SJCRH30 (cell line): ENCODE measurements at places on chromosomes 3 and 15. TPM values are rescaled to one million over a fixed set of nuclear protein-coding genes. Genes with fewer than 3 reads are reported as not detected.

GRCh38 chr15:88232771-88233201 is 23.8 kb downstream of the NTRK3 start:
- DNase-seq: no peak

DNA sequence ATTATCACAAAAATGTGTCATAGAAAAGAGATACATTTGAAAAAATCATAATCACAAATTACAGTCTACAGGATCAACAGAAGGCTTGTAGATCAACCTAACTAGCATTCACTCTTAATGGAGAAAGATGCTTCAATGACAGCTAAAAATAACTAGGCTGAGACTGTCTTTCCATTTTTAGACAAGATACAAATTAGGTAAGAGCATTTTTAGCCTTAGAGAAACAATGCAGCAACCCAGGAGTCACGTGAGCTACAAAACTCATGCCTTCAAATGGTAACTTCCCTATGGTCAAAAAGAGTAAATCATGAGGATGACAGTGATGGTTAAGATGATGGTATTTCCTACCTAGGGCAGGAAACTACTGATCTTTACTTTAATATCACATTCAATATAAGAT is 415.4 kb downstream of the MAGI1 start:
- no peak for DNase-seq

- no peak for DNase-seq
Measured at GRCh38 chr15:91660174-91660649, 193.3 kb upstream of the SLCO3A1 start.

- DNase-seq: no peak
Measured at GRCh38 chr3:182967218-182968204, 12.8 kb downstream of the DCUN1D1 start.

DNA sequence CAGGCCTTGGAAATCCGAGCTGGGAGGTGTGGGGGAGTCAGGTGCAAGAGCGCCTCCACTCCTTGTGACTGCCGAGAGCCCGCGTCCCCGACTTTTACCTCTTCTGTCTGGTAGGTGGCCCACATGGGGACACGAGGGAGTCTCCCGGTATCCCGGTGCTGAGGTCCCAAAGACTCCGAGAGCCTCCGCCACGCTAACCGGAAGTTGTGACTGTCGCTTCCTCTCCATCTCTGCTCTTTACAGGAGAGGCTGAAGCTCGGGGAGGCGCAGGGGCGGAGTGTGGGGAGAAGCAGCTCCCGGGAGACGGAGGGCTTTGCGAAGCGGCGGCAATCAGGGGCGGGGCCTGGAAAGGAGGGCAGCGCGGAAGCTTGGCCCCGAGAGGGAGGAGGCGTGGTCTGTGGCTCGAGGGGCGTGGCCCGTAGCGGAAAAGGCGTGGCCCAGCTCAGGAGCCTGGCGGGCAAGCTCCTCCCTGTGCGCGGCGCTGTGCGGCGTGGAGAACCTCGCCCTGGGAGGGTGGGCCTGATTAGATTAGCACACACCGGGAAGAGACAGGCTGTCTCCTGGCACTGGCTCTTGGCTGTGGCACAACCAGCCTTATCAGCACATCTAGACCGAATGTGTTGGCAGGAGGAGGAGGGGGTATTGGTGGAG is 143.9 kb downstream of the GABRB3 start:
- DNase-seq: no peak

GRCh38 chr3:182978387-182978786 is 2.0 kb downstream of the DCUN1D1 start:
- DNase-seq: no peak

- no peak for DNase-seq
Measured at GRCh38 chr3:79906106-79906505, 138.3 kb upstream of the ROBO1 start.

GRCh38 chr15:70024521-70024920 is 73.2 kb downstream of the TLE3 start:
- DNase-seq: no peak

- no peak for DNase-seq
Measured at GRCh38 chr3:32414522-32415202, 23.0 kb downstream of the CMTM7 start.

DNA sequence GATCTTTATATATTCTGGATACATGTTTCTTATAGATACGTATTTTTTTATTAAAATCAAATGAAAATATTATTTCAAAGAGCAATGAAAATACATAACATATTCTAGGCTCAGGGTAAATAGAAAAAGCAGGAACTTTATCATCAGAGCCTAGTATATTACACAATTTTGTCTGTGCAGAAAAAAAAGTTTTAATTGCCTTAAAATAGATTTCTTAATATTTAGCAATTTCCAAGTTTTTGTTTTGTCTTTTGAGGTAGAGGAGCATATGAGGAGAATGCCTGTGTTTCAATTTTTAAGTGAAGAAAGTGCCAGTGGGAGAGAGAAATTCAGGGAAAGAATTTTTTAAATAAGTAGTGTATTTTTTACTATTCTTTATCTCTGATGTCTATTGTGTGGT is 10.5 kb downstream of the CAPN7 start:
- DNase-seq: no peak

The ALPK3 gene
- 35.9 and 49.9 TPM in 2 replicates for total RNA-seq

The RETNLB gene
- not detected in 2 replicates for total RNA-seq

The CLSTN2 gene
- 9.5 and 10.0 TPM in 2 replicates for total RNA-seq

The KCNAB1 gene
- not detected in 2 replicates for total RNA-seq

The TRIM42 gene
- total RNA-seq: not detected in 2 replicates

The DLEC1 gene
- not detected in 2 replicates for total RNA-seq

The IL17RB gene
- total RNA-seq: not detected in 2 replicates
